ENCODE measurements at places on chromosomes 12 and 14.
A peak's percentile ranks its signal among the peaks of the same experiment; 100 is the strongest.

- DNase-seq, result no peak
Measured at GRCh38 chr14:94139006-94139405, 9.6 kb upstream of the IFI27L2 start.

GRCh38 chr12:32702473-32702872 is 23.4 kb downstream of the DNM1L start:
- no peak for DNase-seq

- no peak for DNase-seq
Measured at GRCh38 chr12:25463521-25463920, 89.6 kb downstream of the LMNTD1 start.

GRCh38 chr14:104696671-104697316 is 7.4 kb downstream of the INF2 start:
- no peak for DNase-seq

- DNase-seq, result peak; percentile 67
Measured at GRCh38 chr12:68175557-68176061, 16.1 kb upstream of the IFNG start.

- DNase-seq, result no peak
Measured at GRCh38 chr12:50627491-50627890, 122.7 kb downstream of the DIP2B start.

- no peak for DNase-seq
Measured at GRCh38 chr12:112121780-112122565, 3.4 kb upstream of the TRAFD1 start.

GRCh38 chr14:61746881-61747280 is 15.3 kb upstream of the SNAPC1 start:
- DNase-seq, result no peak

DNA sequence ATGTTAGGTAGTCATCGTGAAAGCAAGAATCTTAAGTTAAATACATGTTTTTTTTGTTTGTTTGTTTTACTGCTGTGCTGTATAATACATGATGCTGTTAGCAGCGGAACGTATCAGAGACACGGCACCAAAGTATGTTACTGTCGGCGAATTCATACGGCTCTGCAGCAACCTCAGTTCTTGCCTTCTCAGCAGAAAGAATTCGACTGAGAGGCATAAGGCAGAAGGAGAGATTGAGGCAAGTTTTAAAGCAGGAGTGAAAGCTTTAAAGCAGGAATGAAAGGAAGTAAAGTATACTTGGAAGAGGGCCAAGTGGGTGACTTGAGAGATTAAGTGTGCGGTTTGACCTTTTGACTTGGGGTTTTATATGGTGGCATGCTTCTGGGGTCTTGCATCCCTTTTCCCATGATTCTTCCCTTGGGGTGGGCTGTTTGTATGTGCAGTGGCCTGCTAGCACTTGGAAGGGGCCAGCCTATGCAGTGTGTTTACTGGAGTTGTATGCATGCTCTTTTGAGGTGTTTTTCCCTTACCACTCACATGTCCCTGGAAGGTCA is 23.7 kb downstream of the LEMD3 start:
- DNase-seq, result no peak

- DNase-seq, result no peak
Measured at GRCh38 chr12:75991753-75992152, 39.8 kb downstream of the PHLDA1 start.

GRCh38 chr12:11709513-11709912 is 60.0 kb downstream of the ETV6 start:
- DNase-seq, result no peak

DNA sequence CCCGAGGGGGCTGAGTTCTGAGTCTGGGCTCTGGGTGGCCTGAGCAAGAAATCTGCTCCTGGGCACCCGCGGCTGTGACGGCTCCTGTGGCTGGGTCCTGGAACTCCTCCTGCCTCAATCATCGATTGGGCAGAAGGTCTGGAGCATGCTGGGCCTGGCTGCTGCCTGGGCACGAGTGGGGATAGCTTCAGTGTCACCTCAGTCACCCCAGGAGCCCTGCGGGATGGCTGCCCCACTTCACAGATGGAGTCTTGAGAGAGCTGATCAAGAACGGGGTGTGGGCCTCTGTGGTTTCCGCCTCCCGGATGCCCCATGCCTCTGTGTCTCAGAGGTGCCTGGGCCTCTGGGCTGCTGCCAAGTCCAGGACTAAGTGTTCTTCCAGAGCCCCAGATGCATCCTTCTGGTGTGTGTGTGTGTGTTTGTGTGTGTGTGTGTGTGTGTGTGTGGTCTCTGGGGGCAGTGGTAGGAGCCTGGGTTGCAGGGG is 185.6 kb upstream of the C14orf180 start:
- peak; percentile 66 for DNase-seq

DNA sequence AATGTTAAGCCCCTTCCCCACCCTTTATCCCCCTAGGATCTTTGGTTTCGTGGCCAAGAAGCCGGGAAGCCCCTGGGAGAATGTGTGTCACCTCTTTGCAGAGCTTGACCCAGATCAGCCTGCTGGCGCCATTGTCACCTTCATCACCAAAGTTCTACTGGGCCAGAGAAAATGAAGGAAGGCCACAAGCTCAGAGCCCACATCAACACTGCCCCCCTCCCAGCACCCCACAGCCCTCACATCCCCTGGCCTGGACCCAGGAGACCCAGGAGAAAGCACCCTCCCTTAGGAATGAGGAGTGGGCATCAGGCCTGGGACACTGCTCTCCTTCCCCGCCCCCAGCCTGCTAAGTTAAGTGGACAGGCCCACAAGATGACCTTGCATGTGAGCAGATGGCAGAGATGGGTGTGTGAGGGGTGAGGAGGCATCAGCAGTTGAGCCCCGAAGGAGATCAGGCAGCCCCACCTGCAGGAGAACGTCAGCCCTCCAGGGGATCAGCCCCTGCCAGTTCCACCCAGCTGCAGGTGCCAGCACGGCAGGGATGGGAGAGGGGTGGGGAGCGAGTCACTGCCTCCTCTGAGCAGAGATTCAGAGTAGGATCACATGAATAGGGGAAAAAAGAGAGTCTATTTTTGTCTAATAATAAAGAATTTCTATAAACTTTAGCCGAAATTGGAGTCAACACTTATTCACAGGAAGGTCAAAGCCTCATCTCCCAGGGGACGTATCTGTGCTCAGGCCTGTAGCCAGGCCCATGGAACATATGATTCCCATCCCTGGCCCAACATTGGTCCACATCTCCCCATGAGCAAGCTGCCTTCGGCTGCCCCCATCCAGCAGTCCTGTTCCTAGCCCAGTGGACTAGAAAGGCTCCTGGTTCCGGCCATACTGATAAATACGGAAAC is 14.1 kb downstream of the TNS2 start:
- DNase-seq, result no peak

GRCh38 chr12:121079736-121080272 is 40.8 kb upstream of the OASL start:
- no peak for DNase-seq

All from stimulated activated CD8-positive, alpha-beta memory T cell treated with anti-CD3 and anti-CD28 coated beads, Interleukin-4, amount 100 ng/mL, for 48 hours (primary cell).